ENCODE measurements at places on chromosomes 7 and 10. TPM values are rescaled to one million over a fixed set of nuclear protein-coding genes. Genes with fewer than 3 reads are reported as not detected.

GRCh38 chr7:81869670-81870069, 99.8 kb upstream of the HGF start:
- no peak for DNase-seq

The VWA2 gene
- polyA plus RNA-seq = 0.48 TPM

DNA sequence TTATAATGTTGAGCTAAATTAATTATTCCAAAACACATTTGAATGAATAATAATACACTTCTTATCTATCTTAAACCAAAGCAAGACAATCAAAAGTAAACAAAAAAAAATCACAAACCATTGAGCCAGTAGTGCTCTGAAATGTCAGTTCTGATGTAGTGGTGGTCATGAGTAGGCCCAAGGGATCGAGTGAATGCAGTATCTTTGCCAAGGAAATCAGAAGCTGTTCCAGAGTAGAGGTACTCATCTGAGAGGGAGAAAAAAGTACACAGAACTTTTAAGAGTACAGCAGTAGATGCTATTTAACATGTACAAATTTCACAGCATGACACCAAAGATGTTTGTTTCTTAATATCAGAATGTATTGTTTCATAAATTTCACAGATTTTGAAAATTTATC, 121.5 kb downstream of the SEMA3D start:
- no peak for DNase-seq

GRCh38 chr7:94295850-94296249, 98.8 kb upstream of the COL1A2 start:
- DNase-seq = peak; percentile 86

- DNase-seq = peak; percentile 9
These were observed 23.6 kb upstream of the VPS41 start for GRCh38 chr7:38932509-38933168.

DNA sequence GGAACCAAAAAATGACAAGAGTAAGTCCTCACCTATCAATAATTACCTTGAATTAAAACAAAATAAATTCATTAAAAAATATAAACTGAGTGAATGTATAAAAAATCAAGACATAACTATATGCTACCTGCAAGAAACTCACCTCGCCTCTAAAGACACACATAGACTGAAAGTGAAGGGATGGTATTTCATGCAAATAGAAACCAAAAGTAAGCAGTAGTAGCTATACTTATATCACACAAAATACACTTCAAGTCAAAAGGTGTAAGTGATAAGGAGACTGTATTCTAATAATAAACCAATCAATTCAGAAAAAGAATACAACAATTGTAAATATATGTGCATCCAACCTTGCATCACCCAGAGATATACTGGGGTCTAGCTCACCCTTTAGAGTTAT, 332.6 kb downstream of the SH2D4B start:
- no peak for DNase-seq

The RELN gene
- polyA plus RNA-seq = 3.5 TPM

DNA sequence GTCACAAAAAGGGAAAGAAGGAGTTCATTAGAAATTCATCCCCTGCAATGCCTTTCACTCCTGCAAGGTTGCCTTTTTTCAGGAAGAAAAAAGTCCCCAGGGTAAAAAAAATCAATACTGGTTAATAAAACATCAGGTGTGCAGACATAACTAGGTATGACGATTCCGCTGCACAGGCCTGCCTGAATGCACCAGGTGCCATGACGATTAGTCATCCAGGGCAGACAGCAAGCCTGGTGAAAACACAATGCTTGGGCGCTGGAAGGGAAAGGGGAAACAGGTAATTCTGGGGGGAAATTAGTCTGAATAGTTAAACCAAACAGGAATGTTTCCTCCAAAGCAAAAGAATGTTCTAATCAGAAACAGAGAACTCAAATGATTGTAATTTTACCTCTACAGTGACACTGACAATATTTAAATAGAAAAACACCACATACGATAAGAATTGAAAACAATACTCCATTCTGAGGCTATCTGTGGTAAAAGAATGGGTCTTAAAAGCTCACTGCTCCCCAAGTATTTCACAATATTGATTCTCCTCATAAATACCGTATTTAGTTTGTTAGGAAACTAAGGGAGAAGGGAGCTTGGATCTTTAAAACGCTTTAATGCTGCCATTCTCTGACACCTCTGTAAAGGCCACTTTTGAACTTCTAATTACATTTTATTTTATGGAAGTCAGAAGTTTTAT, 45.2 kb downstream of the VPS41 start:
- no peak for DNase-seq

- DNase-seq = no peak
These were observed 73.2 kb downstream of the DNAJB6 start for GRCh38 chr7:157409753-157410727.

The WASL gene
- polyA plus RNA-seq = 29.9 TPM

- no peak for DNase-seq
These were observed 323.5 kb downstream of the PHF14 start for GRCh38 chr7:11297126-11297625.

The PNLIPRP2 gene
- polyA plus RNA-seq = 0.25 TPM

DNA sequence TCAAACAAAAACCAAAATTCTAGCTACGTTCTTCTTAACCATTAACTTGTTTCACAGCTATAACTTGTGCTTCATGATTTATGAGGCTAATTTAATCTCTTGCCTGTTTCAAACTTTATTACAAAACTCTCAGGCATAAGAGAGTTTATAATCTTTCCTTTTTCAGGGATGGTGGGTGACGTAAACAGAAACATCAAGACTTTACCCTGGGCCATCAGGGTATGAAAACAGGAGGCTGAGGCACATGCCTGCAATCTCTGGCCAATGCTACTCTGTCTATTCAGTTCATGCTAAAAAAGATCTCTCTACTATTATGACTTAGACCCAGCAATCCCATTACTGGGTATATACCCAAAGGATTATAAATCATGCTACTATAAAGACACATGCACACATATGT, 55.9 kb upstream of the VWC2 start:
- no peak for DNase-seq

The RET gene
- polyA plus RNA-seq = 3.4 TPM

DNA sequence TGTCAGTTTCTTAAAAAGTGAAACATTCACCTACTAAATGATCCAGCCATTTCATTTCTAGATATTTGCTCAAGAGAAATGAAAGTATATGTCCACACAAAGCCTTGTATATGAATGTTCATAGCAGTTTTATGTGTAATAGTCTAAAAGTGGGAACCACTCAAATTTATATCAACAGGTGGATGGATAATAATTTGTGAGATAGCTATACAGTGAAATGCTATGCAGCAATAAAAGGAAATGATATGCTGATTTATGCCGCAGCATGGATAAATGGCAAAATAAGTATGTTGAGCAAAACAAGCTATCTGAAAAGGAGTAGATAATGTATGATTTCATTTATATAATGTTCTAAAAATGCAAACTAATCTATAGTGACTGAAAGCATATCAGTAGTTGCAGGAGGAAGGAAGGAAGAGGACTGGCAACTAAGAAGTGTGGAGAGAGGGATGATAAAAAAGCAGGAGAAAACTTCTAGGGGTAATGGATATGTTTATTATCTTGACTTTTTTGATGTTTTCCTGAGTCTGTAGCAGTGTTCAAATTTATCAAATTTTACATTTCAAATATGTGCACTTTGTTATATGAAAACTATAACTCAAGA, 80.6 kb downstream of the ABCB5 start:
- DNase-seq = no peak

DNA sequence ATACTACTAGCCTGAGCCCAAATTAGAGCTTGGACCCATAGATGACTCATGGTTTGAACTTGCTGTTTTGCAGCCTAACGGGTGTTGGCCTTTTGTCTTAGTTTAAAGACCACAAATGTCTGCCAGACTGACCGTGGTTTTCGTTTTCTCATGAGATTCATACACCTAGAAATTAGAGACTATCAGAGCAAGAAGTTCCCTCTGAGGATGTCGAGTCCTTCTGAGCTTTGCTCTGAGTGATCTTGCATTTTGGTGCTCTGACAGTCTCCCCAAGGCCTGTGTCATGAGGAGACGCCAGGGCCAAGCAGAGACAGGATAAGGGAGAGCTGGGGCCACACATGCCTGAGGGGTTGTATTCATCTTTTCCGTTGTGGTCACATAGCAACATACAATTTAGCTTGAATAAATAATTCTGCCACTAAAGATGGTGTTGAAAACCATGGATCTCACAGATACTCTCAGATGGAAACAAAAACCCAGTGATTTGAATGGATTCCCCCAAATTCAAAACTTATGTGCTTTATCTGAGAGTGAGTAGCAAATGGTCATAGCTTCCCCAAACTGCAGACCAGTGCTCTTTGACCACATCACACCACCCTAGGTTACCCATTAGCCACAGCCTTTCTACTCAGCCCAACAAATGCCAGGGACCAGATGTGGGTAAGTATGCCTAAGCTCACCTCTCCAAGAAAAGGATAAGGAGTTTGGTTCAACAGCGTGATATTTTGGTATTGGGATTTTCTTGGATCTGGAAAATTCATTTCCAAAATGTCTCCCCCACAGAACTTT, 762.0 kb upstream of the IGFBP3 start:
- no peak for DNase-seq

Measured in forelimb muscle (tissue), 1 donor.